Cortex of kidney (tissue), 1 donor: ENCODE measurements at places on chromosomes 13 and 19.

- no peak for DNase-seq
Measured at GRCh38 chr13:26585136-26585535, 27.7 kb downstream of the WASF3 start.

DNA sequence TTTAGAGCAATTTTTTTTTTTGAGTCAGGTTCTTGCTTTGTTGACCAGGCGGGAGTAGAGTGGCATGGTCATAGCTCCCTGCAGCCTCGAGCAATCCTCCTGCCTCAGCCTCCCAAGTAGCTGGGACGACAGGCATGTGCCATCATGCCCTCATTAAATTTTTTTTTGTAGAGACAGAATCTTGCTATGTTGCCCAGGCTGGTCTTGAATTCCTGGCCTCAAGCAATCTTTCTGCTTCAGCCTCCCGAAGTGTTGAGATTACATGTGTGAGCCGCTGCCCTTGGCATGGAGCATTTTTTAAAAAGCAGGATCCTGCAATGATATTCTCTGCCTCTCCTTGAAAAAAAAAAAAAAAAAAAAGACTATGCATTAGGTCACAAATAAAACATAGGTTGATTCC, 5.9 kb downstream of the GPR32 start:
- DNase-seq = no peak

- DNase-seq = no peak
Measured at GRCh38 chr19:49988433-49988832, 27.5 kb upstream of the SIGLEC11 start.

DNA sequence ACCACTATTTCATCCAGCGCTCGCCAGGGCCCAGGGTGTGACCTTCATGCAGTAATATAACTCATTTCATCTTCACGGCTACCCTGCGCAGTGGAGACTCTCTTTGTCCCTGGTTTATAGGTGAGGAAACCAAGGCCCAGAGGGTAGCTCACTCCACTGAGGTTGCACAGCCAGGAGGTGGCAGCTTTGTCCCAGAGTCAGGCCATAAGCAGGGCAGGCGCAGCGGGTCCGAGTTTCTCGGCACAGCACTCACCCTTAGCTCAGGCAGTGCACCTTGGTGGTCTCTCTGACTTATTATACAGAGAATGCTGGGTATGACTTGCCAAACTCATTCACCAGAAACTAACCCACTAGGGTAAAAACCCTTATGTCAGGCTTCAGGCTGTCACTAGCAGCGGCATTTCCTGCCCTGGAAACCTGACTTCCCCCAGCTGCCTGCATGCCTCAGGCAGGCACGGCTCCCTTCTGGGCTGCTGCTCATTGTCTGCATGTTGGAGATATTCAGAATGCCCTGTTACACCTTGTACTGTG, 24.5 kb downstream of the PPP5C start:
- DNase-seq = no peak

DNA sequence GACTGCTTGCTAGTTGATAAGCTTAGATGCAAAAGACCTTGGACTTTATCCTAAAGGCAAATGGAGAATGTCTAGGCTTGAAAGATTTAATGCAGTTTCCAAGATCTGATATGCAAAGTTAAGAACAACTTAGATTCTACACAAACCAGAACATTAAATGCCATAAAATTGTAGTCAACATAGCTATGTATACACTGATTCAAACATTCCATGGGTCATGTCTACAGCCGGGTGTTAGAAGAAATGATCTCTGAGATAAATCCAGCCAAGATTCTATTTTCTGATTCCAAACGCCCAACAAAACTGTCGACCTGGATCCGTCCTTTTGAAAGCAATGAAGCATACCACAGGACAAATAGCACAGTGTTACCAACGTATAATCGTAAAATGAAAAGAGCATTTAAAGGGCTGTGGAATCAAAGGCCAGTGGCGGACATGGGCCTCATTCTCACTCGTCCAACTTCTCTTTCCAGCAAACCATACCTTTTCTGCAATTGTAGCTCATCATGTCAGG, 52.7 kb downstream of the KCTD12 start:
- no peak for DNase-seq

GRCh38 chr19:33554821-33555220, 33.2 kb upstream of the PEPD start:
- no peak for DNase-seq

GRCh38 chr19:30675086-30675485, 302.9 kb downstream of the ZNF536 start:
- DNase-seq = no peak
